ENCODE measurements at places on chromosomes 12 and 14. TPM values are rescaled to one million over a fixed set of nuclear protein-coding genes. Genes with fewer than 3 reads are reported as not detected.

The NPFF gene
- total RNA-seq, result not detected

The E2F7 gene
- 1.6 TPM for total RNA-seq

The PRPH gene
- total RNA-seq, result 0.95 TPM

The NOVA1 gene
- total RNA-seq, result 7.3 TPM

The SMOC1 gene
- total RNA-seq, result 2.0 TPM

The SLC48A1 gene
- total RNA-seq, result 6.9 TPM

The TROAP gene
- total RNA-seq, result 4.7 TPM

The TAS2R30 gene
- total RNA-seq, result 3.5 TPM

The RAP1B gene
- 126 TPM for total RNA-seq

The ADAMTS20 gene
- total RNA-seq, result not detected

The SLC25A47 gene
- total RNA-seq, result not detected

The KCNK10 gene
- total RNA-seq, result not detected

The MYF5 gene
- total RNA-seq, result not detected

The DEGS2 gene
- total RNA-seq, result 0.16 TPM

The MAP3K9 gene
- total RNA-seq, result 0.09 TPM

The TULP3 gene
- total RNA-seq, result 14.3 TPM

The TMEM30B gene
- 2.0 TPM for total RNA-seq

The NELL2 gene
- not detected for total RNA-seq

The TCL1A gene
- not detected for total RNA-seq

The TMEM263 gene
- 109 TPM for total RNA-seq

The FZD10 gene
- not detected for total RNA-seq

The ESRRB gene
- under 0.01 TPM for total RNA-seq

The PIWIL1 gene
- not detected for total RNA-seq

All from bronchial smooth muscle cell (primary cell).